ENCODE measurements at places on chromosomes 12 and 14. TPM values are rescaled to one million over a fixed set of nuclear protein-coding genes. Genes with fewer than 3 reads are reported as not detected.
A peak's percentile ranks its signal among the peaks of the same experiment; 100 is the strongest.

GRCh38 chr14:34425095-34425851 lies 36.8 kb downstream of the SPTSSA start:
- no peaks in the 10 kb centered on the region for H3K27me3 ChIP-seq
- H3K27ac ChIP-seq = no peak overlapping the region
- H3K4me3 ChIP-seq = no peak overlapping the region

GRCh38 chr12:53217051-53217930 lies 10.2 kb upstream of the ITGB7 start:
- no peak for DNase-seq
- H3K4me1 ChIP-seq = peaks cover 80% of the 10 kb centered on the region
- H3K4me3 ChIP-seq = peak overlapping the region; percentile 97
- peak overlapping the region; percentile 94 for H3K27ac ChIP-seq

DNA sequence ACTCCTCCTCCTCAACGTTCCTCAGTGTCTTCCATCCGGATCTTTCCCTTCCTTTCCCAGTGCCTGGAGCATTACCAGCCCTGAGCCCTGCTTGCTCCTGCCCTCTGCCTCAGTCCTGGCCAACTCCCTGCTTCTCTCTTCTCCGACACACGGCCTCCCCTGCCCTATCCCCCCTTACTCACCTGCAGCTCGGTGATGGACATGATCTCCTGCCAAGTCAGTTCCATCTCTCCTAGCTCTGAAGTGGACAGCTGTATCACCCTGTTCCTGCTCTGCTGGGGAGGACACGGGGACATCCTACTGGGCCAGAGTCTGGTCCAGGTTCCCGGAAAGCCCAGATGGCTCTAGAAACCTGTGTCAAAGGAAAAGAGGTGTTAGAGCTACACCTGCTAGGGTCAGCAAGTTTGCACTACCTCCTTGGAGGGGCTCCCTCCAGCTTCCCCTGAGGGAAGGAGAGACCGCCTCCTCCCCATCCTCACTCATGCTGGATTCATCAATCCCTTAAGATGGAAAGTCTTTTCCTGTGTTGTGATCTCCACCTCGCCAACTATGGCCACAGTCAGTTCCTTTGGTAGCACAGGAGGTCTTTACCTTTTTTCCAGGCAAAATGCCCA lies 5.8 kb downstream of the NFE2 start:
- H3K36me3 ChIP-seq = no peaks in the 10 kb centered on the region
- peaks cover 28% of the 10 kb centered on the region for H3K27me3 ChIP-seq
- no peak overlapping the region for H3K27ac ChIP-seq
- no peak overlapping the region for H3K4me3 ChIP-seq
- peaks cover 4% of the 10 kb centered on the region for H3K4me1 ChIP-seq

DNA sequence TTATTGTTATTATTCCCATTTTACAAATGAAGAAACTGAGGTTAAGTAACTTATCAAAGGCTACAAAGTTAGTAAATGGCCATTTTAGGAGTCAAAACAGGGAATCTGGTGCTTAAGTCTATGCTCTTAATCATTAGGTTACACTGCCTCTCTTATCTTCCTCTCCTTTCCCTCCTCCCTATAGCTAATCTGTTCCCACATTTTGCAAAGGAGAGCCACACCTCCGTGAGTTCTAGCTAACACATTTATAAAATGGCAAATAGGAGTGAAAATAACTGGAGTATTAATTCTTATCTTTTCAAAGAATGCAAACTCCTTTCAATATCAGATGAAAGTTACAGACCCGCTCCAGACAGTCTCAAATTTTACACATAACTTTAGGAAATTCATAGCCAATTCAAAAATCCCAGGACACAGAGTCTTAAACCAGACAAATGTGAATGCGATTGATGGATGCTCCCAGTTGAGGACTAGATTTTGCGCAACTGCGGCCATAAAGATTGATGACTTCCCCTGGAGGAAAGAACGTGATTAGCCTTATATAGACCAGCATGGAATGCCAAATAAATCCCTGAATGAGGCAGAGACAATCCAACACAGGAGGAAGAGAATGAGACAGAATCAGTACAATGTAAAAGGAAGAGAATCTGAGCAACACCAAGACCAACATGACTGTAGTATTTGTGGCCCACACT lies 225.0 kb upstream of the ARID2 start:
- H3K36me3 ChIP-seq = no peaks in the 10 kb centered on the region
- H3K27ac ChIP-seq = no peak overlapping the region
- no peak for DNase-seq
- H3K4me1 ChIP-seq = no peaks in the 10 kb centered on the region
- no peak overlapping the region for H3K4me3 ChIP-seq

- no peaks in the 10 kb centered on the region for H3K36me3 ChIP-seq
- H3K4me1 ChIP-seq = peaks cover 5% of the 10 kb centered on the region
- H3K4me3 ChIP-seq = no peak overlapping the region
Measured at GRCh38 chr14:104741803-104742251, 11.1 kb upstream of the SIVA1 start.

- DNase-seq = no peak
- peaks cover 3% of the 10 kb centered on the region for H3K27me3 ChIP-seq
- no peaks in the 10 kb centered on the region for H3K4me1 ChIP-seq
- no peak overlapping the region for H3K27ac ChIP-seq
- H3K4me3 ChIP-seq = no peak overlapping the region
Measured at GRCh38 chr12:39813776-39814175, 194.2 kb upstream of the ABCD2 start.

- no peak overlapping the region for H3K27ac ChIP-seq
- H3K36me3 ChIP-seq = no peaks in the 10 kb centered on the region
- no peak for DNase-seq
- no peak overlapping the region for H3K4me3 ChIP-seq
- peaks cover 3% of the 10 kb centered on the region for H3K27me3 ChIP-seq
Measured at GRCh38 chr12:102549691-102550090, 69.3 kb upstream of the IGF1 start.

- peak overlapping the region; percentile 98 for H3K4me3 ChIP-seq
- no peak for DNase-seq
- peak overlapping the region; percentile 93 for H3K27ac ChIP-seq
- H3K36me3 ChIP-seq = peaks cover 41% of the 10 kb centered on the region
- H3K27me3 ChIP-seq = no peaks in the 10 kb centered on the region
Measured at GRCh38 chr12:89352242-89352491, 134 bp downstream of the DUSP6 start.

DNA sequence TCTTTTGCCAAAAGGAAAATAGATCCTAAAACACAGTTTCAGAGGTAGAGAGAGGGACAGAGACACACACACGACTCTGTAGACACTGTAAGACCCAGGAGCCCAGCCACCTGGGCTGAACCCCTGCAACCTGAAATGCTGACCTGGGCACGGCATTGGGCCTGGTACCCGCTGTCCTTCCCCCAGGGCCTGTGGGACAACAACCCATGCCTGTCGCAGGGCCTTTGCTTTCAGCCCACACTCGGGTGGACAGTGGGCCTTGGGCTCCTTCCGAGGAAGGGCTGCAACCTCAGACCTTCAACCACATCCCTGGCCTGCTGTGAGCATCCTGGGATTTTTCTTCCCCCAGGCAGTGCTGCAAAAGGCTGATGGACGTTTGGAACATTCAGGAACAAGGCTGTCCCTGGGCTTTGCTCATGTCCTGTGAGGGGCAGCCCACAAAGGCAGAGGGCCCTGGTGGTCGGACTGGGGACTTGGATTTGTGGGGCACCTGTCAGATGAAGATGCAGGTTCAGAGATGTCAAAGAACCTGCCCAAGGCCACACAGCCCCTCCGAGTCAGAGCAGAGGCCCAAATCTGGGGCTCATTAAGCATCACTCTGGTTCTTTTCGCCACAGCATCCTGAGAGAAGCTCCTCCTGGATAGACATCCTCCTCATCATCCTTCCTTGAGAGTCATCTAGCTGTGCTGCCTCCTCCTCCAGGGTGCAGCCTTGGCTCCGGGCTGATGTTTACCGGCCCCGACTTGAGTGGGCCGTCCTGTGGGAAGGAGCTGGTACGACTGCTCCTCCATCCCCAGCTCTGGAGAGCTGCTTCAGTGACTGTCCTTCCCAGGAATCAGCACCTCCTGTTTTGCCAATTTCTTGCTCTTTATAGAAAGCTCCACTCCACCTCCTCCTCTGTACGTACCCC lies 32.7 kb downstream of the CCDC92 start:
- no peaks in the 10 kb centered on the region for H3K27me3 ChIP-seq
- peaks cover 20% of the 10 kb centered on the region for H3K4me1 ChIP-seq
- H3K27ac ChIP-seq = no peak overlapping the region
- H3K4me3 ChIP-seq = no peak overlapping the region

GRCh38 chr12:24906141-24906540 lies 42.8 kb downstream of the BCAT1 start:
- DNase-seq = no peak
- no peaks in the 10 kb centered on the region for H3K36me3 ChIP-seq
- H3K27ac ChIP-seq = no peak overlapping the region
- H3K27me3 ChIP-seq = peaks cover 4% of the 10 kb centered on the region
- no peak overlapping the region for H3K4me3 ChIP-seq
- peaks cover 23% of the 10 kb centered on the region for H3K4me1 ChIP-seq

DNA sequence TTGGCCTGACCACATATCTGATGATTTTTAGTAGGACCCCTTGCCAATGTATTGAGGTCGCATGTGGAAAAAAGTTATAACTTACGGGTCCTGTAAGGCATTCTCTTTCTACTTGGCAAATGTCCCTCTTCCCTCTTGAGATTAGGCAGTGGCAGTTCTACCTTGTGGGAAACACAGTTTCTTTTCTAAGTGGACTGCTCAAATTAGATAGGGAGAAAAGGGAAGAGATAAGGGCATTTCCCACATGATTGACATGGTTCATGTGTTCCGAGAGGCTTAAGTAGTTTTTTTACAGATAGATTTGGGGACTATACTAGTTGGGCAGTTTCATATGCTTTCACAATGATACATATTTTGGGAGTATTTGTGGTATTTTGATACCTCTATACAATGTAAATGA lies 154.7 kb downstream of the FBXL14 start:
- no peak for DNase-seq
- H3K27ac ChIP-seq = no peak overlapping the region
- no peaks in the 10 kb centered on the region for H3K4me1 ChIP-seq
- no peaks in the 10 kb centered on the region for H3K36me3 ChIP-seq
- no peak overlapping the region for H3K4me3 ChIP-seq

DNA sequence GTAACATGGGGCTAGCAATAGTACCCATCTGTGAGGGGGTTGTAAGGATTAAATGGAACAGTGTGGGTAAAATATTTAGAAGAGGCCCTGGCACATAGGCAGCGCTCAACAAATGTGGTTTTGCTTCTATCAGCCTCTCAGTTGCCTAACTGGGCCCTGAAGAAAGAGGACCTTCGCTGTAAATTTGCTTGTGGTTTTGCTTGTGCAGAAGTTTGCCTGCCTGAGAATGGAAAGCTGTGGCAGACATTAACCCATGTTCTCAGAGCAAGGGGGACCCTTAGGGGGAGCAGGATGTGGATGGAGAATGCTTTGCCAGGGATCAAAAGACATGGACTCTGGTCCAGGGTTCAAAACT lies 160.1 kb downstream of the BRMS1L start:
- H3K27ac ChIP-seq = no peak overlapping the region
- no peak overlapping the region for H3K4me3 ChIP-seq
- peaks cover 2% of the 10 kb centered on the region for H3K27me3 ChIP-seq
- no peak for DNase-seq

GRCh38 chr12:32600681-32601080 lies 78.4 kb upstream of the DNM1L start:
- H3K27me3 ChIP-seq = no peaks in the 10 kb centered on the region
- DNase-seq = no peak
- H3K4me3 ChIP-seq = no peak overlapping the region
- H3K27ac ChIP-seq = no peak overlapping the region
- H3K36me3 ChIP-seq = no peaks in the 10 kb centered on the region

- peaks cover 16% of the 10 kb centered on the region for H3K4me1 ChIP-seq
- peak overlapping the region; percentile 42 for H3K27ac ChIP-seq
- peaks cover 7% of the 10 kb centered on the region for H3K36me3 ChIP-seq
- no peak for DNase-seq
Measured at GRCh38 chr12:50151047-50151687, 16.0 kb downstream of the CERS5 start.

DNA sequence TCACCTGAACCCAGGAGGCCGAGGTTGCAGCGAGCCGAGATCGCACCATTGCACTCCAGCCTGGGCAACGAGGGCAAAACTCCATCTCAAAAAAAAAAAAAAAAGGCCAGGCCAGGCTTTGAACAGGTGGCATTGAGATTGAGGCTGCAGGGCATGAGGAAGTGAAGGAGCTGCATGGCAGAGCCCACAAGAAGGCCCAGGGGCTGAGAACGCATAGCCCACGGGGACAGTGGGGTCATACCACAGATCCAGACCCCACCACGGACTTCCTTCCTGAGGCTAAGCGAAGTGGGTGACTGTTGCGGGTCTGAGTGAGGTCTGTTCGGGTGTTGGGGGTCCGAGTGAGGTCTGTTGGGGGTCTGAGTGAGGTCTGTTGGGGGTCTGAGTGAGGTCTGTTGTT lies 7.8 kb downstream of the JAG2 start:
- H3K36me3 ChIP-seq = no peaks in the 10 kb centered on the region
- no peak for DNase-seq
- no peak overlapping the region for H3K27ac ChIP-seq
- H3K27me3 ChIP-seq = no peaks in the 10 kb centered on the region

DNA sequence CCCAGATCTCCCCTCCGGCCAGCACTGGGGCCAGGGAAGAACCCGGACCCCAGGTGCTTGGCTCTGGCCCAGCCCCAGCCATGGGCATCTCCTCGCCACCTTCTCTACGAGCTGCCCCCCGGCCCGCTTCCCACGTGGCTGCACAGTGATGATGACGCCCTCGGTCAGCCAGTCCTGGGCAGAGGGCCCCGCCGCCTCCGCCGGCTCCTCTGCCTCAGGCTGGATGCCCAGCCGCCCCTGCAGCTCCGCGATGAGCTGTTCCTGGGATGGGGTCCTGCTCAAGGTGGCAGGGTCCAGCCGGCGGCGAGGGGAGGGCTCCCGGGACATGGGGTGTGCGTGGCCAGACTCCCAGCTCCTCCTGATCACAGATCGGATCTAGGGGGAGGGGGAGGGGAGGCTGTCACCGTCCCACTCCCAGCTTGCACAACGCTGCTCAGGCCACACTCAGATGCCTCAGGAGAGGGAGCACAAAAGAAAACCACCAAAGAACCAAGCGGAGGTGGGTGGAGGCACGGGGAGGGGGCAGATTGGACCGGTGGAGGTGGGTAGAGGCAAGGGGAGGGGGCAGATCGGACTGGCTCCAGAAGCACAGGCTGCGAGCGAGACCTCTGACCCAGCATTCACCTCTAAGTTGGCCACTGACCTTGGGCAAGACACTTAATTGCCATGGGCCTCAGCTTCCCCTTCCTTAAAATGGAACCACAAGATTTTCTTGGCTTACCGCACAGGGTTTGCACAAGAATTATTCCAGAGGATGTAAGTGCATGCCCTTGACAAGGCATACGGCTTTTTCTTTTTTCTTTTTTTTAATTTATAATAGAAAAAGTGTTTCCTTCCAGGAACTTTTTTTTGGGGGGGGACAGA lies 16.1 kb upstream of the RPLP0 start:
- no peak overlapping the region for H3K4me3 ChIP-seq
- no peak for DNase-seq
- H3K27me3 ChIP-seq = no peaks in the 10 kb centered on the region
- H3K27ac ChIP-seq = no peak overlapping the region

The CLEC1B gene
- not detected for total RNA-seq

The PRR4 gene
- total RNA-seq = 0.62 TPM

The RDH12 gene
- not detected for total RNA-seq

The MYF5 gene
- total RNA-seq = not detected

The CLEC14A gene
- not detected for total RNA-seq

The RFX4 gene
- total RNA-seq = not detected

The TSPAN11 gene
- not detected for total RNA-seq

The OR6C65 gene
- not detected for total RNA-seq

The EIF4B gene
- 500 TPM for total RNA-seq

The GNPNAT1 gene
- total RNA-seq = 32.4 TPM

Data from activated CD4-positive, alpha-beta T cell treated with anti-CD3 and anti-CD28 coated beads, Interleukin-2, amount 10 ng/mL, durations not matched to agents 24 days and 14 days (primary cell).